NCI-H2081 (cell line): ENCODE measurements at places on chromosomes 3 and 15.

DNA sequence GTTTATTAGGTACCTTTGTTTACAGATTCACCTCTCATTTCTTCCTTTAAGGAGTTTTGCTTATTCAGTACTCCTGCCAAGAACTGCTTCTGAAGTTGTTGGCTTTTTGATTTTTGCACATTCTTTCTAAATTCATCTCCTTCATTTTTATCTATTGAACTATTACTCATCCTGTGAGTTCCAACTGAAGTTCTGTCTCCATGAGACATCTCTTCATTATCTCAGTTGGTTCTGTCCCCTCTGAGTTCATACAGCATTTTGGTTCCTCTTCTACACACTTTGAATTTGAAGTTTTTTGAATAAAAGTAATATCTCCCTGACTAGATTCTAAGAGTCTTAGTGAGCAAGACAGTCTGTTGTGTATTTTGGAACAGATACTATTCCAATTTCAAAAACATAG, 299.7 kb downstream of the OTOL1 start:
- no peak for DNase-seq

GRCh38 chr3:184874709-184875644, 63.0 kb downstream of the VPS8 start:
- DNase-seq: peak; percentile 36

GRCh38 chr15:78667578-78668236, 26.7 kb upstream of the CHRNB4 start:
- DNase-seq: no peak

GRCh38 chr15:33551860-33552259, 241.1 kb downstream of the RYR3 start:
- no peak for DNase-seq

GRCh38 chr3:190424478-190425439, 24.9 kb downstream of the TMEM207 start:
- DNase-seq: peak; percentile 75

GRCh38 chr15:62439543-62440016, 274.5 kb upstream of the C2CD4B start:
- DNase-seq: no peak

DNA sequence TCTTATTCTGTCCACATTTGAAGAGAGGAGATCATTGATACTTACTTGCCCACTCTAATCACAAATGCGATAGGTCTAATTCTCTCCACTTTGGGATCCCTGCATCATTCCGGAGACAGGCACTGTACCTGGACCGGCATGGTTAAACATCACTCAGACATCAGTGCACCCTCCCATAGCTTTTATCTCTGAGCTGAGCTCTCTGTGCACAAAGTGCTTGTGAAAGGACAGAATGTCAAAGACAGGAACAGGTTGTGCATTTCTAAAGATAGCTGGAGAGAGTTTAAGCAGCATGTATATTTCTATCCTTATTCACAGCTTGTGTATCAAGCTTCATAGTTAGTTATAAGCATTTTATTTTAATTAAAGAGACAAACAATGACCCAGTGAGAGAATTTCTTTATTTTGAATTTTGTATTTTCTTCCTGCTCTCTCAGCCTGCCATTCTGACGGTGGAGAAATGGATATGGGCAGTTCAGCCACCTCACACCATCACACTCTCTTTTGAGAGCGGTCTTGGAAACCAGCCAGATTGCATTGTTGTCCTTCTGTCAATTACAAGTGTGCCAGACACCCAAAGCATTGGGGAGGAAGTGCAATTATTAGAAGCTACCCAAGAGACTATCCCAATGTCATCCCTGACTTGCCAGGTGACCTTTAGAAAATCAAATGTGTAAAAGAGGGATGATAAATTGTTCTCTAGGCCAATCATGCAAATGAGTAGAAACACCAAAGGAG, 65.2 kb upstream of the CHL1 start:
- DNase-seq: peak; percentile 31
